ENCODE measurements at places on chromosomes 12 and 14.

DNA sequence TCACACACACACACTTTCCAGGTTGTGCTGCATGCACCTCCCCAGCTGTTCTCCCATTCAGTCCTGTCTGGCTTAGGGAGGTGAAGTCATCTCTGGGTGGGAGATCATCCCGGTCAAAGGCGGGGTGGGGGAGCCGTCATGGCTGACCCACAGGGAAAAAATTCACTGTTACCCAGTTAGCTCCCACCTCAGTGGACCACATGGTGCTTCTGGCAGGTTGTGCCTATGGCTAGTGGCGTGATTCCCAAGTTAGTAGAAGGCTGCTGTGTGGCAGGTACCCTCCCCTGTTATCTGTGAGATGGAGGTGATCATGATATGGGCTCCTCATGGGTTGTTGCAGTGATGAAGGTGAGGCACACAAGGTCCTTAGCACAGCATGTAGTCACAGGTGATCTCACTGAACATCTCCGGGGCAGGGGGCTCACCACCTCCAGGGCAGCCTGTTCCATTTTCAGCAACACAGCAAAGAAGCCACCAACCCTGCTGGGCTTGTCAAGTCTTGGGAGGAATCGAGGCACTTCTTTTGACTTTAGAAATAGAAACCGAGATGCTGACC, 154.9 kb upstream of the CCND2 start:
- DNase-seq, result no peak

DNA sequence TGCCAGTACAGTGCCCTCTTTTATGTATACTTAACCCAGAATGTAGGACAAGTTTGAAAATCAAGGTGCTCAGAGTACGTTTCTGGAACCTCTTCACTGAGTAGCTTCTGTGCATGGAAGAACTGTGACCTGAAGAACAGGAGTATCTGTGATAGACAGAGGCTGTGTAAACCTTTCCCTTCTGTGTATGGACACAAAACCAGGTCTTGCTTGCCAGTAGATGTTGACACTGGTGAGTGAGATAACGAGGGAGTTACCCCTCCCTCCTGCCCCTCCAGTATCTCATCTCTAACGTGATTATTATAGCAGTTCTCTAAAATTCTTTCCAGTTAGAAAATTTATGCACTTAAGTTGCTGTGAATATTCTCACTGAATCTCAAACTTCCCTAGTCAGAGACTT, 170.8 kb downstream of the RPL10L start:
- no peak for DNase-seq

DNA sequence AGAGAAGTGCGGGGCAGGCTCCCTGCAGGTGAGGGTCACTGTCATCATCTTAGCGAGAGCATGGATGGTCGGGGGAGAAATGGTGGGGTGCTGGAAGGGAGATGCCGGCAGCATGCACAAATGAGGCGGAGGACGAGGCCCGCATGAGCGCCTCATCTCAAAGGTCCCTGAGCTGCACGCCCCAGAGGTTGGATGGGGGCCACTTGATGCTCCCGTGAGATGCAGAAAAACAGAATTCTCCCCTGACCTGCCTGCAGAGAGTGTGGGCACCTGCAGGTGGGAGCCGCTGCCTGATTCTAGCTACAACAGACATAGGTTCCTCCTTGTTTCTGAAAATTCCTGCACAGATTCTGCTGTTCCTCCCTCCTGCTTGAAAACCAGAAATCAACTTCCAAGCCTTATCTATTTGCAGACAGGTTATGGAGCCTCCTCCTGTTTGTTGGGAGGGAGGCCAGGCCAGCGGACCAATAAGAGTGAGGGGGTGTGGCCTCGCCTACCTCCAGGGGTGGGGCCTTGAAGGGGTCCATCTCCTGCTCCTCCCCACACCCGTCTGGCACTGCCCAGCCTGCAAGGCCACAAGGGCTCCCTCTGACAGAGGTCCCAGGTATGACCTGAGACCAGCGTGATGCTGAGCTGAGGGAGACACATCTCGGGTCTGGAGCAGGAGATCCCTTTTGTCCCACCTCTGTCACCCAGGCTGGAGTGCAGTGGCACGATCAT, 67.2 kb downstream of the KDM2B start:
- no peak for DNase-seq

DNA sequence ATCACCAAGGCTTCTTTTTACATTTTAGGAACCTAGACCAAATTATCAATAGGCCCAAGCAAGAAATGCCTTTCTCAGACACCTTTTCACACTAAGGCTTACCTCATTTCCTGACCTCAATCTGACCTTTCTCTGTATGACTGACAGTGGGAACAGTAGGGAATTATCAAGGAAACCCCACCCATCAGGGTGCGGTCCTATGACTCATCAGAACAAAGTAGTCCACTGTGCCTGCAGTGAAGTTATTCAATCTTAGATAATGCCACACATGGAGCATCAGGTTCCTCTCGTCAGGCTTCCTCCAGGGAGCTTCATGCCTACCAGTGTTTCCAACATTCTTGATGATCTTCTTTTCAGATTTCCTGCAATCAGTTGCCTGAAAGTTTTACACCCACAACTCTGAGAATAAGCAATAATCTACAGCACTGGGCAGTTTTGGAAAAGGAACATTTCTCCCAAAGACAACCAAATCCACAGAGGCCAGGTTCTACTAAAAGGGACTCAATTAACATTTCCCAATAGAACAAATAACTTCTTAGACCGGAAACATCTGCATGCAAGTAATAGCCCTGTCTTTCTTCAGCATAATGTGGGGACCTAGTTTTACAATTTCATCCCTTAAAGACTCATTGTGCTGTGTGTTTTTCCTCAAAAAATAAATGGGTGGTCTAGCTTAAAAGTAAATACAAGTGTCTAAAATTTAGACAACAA, 35.9 kb upstream of the TMTC2 start:
- no peak for DNase-seq

DNA sequence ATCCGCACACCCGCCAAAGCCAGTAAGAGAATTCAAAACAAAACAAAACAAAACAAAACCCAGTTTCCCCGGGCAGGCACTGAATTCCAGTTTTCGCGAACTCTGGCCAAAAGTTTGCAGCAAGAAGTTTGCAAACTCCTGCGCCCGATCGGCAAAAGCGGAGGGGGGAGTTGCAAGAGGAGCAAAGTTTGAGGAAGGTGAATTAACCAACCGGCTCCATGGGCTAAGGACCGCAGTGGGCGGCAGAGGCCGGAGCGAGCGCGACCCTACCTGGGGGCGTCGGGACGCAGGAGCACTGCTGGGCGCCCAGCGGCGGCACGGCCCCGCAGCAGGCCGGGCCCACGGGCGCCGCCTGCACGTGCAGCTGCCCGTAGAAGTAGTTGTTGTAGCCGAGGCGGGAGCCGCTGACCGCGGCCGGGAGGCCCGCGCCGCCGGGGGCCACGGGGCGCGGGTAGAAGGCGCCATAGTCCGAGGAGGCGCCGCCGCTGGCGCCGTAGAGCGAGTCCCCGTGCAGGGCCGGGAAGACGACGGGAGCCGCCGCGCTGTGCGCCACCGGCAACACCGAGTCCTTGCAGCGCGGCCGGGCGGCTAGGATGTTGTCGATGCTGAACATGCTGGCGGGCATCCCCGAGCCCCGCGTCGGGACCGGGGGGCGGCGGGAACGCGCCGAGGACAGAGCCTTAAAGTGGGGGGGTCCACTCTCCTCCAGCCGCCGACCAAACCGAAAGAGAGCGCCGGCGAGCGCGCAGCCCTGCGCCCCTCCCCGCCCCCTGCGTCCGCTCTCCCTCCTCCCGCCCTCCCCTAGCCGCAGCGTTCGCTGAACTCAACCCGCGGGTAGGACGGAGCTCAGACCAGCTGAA, at the start of gene GSC:
TSS of gene GSC (minus strand) at position 723 of the 860 bp plus-strand sequence. CDS start at position 625, 98 bp downstream.
- DNase-seq, result no peak

DNA sequence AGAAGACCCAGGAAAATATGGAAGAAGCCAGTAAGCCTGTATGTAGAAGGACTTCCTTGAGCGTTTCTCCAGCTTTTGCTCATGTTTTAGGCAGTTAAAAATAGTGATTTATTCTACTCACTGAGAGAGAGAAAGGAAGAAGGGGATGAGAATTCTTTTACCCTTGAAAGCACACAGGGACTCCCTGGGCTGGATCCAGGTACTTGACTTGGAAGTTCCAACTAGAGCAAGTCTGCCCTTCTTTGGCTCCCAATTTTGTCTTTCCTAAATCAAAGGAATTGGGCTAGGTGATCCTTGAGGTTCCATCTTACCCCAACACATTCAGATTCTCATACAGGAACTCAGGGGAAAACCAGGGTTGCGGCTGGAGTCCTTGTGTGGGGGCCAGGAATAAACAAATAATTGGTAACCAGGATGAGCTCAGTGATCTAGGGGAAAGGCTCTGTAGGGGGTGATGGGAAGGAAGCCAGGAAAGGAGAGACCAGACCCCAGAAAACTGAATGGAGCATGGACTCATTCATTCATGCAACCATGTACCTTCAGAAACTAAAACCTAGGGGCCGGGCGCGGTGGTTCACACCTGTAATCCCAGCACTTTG, 11.5 kb upstream of the ITGA5 start:
- DNase-seq, result no peak

DNA sequence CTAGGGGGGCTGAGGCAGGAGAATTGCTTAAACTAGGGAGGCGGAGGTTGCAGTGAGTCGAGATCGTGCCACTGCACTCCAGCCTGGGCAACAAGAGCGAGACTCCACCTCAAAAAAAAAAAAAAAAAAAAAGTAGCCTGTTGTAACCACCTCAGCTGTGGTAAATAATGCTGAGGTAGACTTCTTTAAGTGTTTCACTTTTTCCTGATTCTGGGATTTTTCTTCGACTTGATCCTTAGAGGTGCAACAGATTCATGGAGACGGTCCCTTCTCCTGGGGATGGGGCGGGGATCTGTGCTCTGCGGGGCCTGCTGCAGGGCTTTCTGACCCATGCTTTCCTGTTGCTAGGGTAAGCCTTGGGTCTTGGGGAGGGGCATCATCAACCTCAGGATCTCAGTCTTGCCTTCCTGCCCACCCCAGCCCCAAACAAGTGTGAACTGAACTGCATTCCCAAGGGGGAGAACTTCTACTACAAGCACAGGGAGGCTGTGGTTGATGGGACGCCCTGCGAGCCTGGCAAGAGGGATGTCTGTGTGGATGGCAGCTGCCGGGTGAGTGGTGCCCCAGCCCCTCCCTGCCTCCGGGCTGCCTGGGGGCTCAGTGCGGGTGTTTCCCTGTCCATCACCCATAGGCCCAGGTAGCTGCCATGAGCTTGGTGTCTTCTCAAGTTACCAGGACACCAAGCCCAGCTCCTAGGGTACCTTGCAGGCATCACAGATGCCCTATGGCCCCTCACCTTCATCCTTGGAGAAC, 12.4 kb downstream of the PAPLN start:
- DNase-seq, result no peak

DNA sequence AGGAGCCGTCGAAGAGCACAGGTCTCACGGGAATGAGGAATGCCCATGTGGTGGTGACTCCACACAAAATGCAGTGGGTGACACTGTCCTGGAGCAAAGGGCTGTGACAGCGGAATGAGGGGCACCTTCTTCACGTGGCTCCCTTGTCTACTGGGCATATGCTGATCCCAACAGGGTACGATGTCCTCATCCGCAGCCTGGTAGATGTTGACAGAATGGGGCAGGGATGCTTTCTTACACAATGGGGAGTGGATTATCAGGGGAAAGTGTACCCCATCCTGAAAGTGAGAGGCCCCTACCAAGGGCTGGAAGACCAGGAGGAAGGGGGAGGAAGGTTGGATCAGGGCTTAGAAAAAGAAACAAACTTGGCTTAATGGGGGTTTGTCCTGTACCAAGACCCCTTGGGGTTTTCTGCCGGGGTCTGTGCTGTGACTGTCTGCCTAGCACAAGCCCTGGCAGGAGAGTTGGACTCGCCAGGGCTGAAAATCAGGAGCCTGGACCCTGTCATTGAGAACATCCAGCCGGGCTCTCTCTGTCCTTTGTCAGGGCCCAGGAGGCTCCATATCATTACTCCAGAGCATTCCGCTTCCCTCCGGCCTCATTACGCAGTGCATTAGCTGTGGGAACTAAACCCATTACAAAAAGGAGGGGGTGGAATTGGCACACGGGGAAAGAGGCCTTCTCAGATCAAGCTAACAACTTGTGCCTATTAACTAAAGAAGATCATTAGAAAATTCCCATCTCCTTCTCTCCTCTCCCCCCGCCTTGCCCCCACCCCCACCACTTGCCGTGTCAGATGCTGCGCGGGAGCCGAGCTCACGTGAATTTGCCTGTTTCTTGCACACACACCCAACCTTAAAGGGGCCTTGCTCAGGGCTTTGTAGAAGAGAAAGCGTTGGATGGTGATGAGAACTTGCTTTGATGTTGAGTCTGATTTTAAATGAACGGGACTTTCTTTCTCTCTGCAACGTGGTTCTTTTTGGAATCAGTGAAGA, 171.8 kb upstream of the PARP11 start:
- DNase-seq, result no peak

- DNase-seq, result no peak
Measured at GRCh38 chr12:68825569-68826217, 17.7 kb downstream of the MDM2 start.
